ENCODE measurements at places on chromosomes 5 and 9. TPM values are rescaled to one million over a fixed set of nuclear protein-coding genes. Genes with fewer than 3 reads are reported as not detected.

The TRPM3 gene
- 3.1 TPM for total RNA-seq

The MOB3B gene
- under 0.01 TPM for total RNA-seq

The SEMA6A gene
- 1.6 TPM for total RNA-seq

The AK8 gene
- 0.13 TPM for total RNA-seq

The TAL2 gene
- not detected for total RNA-seq

The CARD6 gene
- total RNA-seq = 44.7 TPM

The ERCC6L2 gene
- total RNA-seq = 82.6 TPM

The DDX4 gene
- total RNA-seq = not detected

The HMMR gene
- 53.1 TPM for total RNA-seq

The DPP7 gene
- 55.6 TPM for total RNA-seq

The ZNF618 gene
- 28.3 TPM for total RNA-seq

The IL3 gene
- not detected for total RNA-seq

The NTNG2 gene
- 0.13 TPM for total RNA-seq

The KIF4B gene
- 0.29 TPM for total RNA-seq

The PCDHGC4 gene
- total RNA-seq = 1.3 TPM

The IFNE gene
- total RNA-seq = 5.5 TPM
